Upper lobe of left lung (tissue), 6 donors: ENCODE measurements at places on chromosomes 4 and X. TPM values are rescaled to one million over a fixed set of nuclear protein-coding genes. Genes with fewer than 3 reads are reported as not detected.

The SLC2A9 gene
- 22.7 TPM for total RNA-seq

The ZBTB49 gene
- 3.7 TPM for total RNA-seq

- H3K4me1 ChIP-seq, result no peaks in the 10 kb centered on the region
- no peak overlapping the region for H3K27ac ChIP-seq
- DNase-seq, result no peak
- H3K4me3 ChIP-seq, result no peak overlapping the region
- H3K36me3 ChIP-seq, result no peaks in the 10 kb centered on the region
Observed at GRCh38 chrX:80423000-80423399, 2.8 kb downstream of the TENT5D start.

- no peaks in the 10 kb centered on the region for H3K36me3 ChIP-seq
- no peaks in the 10 kb centered on the region for H3K27me3 ChIP-seq
- H3K27ac ChIP-seq, result no peak overlapping the region
Observed at GRCh38 chr4:27861381-27861787, 1000.7 kb downstream of the STIM2 start.

DNA sequence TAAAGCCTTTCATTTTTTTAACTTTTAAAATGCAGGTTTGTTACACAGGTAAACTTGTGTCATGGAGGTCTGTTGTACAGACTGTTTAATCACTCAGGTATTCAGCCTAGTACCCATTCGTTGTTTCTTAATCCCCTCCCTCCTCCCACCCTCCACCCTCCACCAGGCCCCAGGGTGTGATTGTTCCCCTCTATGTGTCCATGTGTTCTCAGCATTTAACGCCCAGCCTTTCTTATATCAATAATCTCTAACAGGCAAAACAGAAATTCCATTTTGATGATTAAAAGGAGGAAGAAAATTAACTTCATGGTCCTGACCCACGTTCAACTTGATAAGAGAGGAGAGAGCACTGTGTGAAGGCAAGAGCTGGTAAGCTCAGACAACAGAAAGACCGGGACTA lies 75.1 kb downstream of the TSPAN5 start:
- no peak overlapping the region for H3K4me3 ChIP-seq
- no peaks in the 10 kb centered on the region for H3K27me3 ChIP-seq

GRCh38 chr4:183808097-183808456 lies 97.0 kb upstream of the STOX2 start:
- no peak for DNase-seq
- H3K27ac ChIP-seq, result no peak overlapping the region
- H3K36me3 ChIP-seq, result no peaks in the 10 kb centered on the region

GRCh38 chr4:150382028-150382427 lies 199.9 kb upstream of the MAB21L2 start:
- no peaks in the 10 kb centered on the region for H3K4me1 ChIP-seq
- H3K27me3 ChIP-seq, result no peaks in the 10 kb centered on the region
- no peak overlapping the region for H3K27ac ChIP-seq
- no peak for DNase-seq
- no peaks in the 10 kb centered on the region for H3K36me3 ChIP-seq
- no peak overlapping the region for H3K4me3 ChIP-seq
